ENCODE measurements at places on chromosomes 6 and 20.

DNA sequence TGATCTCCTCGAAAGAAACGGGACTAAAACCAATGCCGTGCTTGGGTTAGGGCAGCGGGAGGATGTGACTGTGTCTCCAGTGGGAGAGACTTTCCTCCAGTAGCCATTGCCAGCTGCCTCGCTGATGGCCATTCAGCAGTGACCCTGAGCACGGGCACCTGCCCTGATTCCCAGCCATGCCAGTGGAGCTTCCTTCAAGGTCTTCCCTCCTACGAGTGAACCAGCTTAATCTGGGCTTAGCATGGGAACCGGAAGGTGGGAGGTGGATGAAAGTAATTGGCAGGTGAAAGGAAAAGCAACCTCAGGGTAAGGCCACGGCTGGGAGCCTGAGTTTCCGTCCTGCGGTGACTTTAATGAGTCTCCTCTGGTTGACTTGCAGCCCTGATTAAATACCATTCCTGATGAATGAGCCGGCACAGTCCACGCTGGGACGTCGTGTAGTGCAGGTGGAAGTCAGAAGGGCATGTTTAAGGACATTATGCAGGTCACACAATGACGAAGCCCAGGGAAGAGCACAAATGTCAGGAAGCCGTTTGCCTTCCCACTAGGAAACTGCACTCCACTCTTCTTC lies 813.5 kb downstream of the QKI start:
- DNase-seq, result no peak

GRCh38 chr6:83890520-83890919 lies 31.0 kb downstream of the CYB5R4 start:
- DNase-seq, result no peak

GRCh38 chr6:165223736-165224135 lies 85.7 kb downstream of the C6orf118 start:
- DNase-seq, result no peak

DNA sequence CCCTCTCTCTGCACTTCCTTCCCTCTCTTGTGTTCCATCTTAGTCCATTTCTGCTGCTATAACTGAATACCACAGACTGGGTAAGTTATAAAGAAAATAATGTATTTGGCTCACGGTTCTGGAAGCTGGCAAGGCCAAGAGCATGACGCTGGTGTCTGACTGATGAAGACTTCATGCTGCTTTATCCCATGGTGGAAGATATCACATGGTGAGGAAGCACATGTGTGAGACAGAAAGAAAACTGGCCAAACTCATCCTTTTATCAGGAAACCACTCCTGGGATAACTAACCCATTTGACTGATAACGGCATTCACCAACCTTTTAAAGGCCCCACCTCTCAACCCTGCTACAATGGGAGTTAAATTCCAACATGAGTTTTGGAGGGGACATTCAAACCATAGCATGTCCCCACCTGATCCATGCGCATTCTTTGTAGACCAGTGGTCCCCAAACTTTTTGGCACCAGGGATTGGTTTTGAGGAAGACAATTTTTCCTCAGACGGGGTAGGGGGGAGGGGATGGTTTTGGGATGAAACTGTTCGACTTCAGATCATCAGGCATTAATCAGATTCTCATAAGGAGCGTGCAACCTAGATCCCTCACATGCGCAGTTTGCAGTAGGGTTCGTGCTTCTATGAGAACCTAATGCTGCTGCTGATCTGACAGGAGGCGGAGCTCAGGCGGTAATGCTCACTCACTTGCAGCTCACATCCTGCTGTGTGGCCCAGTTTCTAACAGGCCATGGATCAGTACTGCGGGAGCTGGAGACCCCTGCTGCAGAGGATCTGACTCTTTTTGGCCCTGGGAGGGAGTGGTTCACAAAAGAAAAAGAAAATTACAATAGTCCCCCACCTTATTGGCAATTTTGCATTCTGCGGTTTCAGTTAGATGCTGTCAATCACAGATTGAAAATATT lies 71.7 kb upstream of the RNF24 start:
- DNase-seq, result no peak

GRCh38 chr6:49097116-49097515 lies 365.9 kb downstream of the MMUT start:
- DNase-seq, result no peak

- no peak for DNase-seq
Observed at GRCh38 chr6:43396408-43397149, 27.1 kb upstream of the ZNF318 start.

DNA sequence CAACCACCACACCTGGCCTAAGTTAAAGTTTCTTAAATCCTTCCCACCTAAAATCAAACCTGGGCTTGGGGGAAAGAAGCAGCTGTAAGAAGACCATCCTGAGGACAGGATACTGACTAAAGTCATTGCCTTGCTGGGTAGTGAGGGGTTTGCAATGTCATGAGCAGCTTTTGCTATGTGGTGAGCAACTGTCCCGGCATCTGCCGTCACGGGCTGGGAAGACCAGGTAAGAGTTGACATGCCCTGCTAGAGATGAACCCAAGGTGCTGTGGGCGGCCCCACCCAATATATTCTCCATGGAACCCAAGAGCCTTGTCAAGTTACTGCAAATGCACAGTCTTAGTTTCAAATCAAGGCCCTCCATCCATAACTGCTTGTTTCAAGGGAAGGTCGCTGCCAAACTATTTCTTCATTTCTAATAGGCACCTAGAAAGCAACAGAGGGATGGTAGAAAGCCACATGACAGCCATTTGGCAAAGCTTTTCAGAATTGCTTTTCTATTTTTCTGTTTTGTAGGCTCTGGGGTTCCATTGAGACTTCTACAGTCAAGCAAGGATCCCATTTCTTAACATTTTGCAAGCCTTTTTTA lies 357.8 kb upstream of the JARID2 start:
- no peak for DNase-seq

Data from activated T-helper 9 cell treated with anti-CD3 and anti-CD28 coated beads, Interleukin-2, amount 50 U/mL, for 16 hours (primary cell).